ENCODE measurements at places on chromosomes 5 and 9. TPM values are rescaled to one million over a fixed set of nuclear protein-coding genes. Genes with fewer than 3 reads are reported as not detected.

RNF183 gene
- 0.53 TPM for total RNA-seq

GKAP1 gene
- total RNA-seq, result 9.6 TPM

CORO2A gene
- 5.9 TPM for total RNA-seq

- no peak for DNase-seq
- no peak overlapping the region for H3K4me3 ChIP-seq
- H3K36me3 ChIP-seq, result no peaks in the 10 kb centered on the region
- peaks cover 11% of the 10 kb centered on the region for H3K27me3 ChIP-seq
- no peak overlapping the region for H3K27ac ChIP-seq
Measured at GRCh38 chr9:72753266-72753893, 199.5 kb downstream of the ALDH1A1 start.

DNA sequence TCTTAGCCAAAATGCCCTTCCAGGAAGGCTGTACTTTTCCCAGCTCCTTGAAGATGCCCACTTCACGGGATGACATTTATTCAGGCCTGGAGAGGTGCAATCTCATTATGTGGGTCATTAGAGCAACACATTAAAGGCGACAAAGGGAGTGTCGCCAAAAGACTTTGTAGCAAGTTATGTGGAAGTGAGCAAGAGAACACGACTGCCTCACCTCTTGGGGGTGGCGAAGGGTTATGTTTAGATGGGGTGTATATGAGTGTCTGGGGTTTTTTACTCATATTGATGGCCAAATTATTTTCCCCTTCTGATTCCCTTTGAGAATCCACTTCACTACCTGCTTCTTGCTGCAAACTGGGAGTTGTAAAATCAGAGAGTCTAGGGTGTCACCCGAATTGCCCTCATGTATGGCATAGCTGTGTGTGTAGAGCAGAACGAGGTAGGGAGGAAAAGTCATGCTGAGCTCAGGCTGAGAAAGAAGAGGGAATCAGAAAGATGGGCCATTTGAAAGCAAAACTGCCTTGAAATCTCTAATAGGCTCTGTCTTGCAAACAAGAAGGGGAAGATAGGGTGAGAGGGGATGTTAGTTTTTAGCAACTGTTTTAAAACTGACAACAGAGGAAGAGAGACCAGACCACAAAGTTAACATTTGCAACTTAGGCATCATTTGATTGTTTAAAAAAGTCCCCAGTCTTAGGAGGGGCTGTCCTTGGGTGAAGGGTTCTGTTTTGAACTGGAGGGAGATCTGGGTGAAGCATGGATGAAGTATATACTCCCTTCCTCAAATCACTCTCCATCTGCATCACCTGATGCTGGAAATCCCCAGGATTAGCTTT lies 97.1 kb upstream of the IL12B start:
- H3K27me3 ChIP-seq, result peaks cover 27% of the 10 kb centered on the region
- DNase-seq, result no peak

GRCh38 chr5:119200795-119201194 lies 129.9 kb downstream of the DMXL1 start:
- DNase-seq, result no peak
- no peak overlapping the region for H3K27ac ChIP-seq
- no peaks in the 10 kb centered on the region for H3K4me1 ChIP-seq
- no peak overlapping the region for H3K4me3 ChIP-seq
- no peaks in the 10 kb centered on the region for H3K27me3 ChIP-seq
- peaks cover 72% of the 10 kb centered on the region for H3K36me3 ChIP-seq
